ENCODE measurements at places on chromosomes 4 and X. TPM values are rescaled to one million over a fixed set of nuclear protein-coding genes. Genes with fewer than 3 reads are reported as not detected.

DNA sequence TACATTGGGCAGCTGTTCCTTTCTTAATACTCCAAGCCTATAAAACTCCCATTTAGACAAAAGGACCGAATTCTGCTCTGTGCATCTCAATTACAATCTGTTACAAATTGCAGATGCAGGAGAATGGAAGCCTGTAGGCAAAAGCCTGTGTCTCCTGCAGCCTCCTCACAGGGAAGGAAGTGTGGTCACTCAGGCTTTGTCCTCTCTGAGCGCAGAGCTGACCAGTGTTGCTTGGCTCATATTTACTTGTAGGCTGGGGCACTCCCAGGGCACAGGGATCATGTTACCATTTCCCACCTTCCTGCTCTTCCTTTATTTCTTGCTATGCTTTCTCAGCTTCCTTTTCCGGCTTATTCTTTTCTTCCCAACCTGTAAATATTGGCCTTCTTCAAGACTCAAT, 15.7 kb downstream of the SUPT20HL2 start:
- DNase-seq: no peak

GRCh38 chr4:86935566-86935852, 698 bp downstream of the AFF1 start:
- no peak for DNase-seq

GRCh38 chr4:54281054-54281766, 52.1 kb downstream of the PDGFRA start:
- DNase-seq: no peak

DNA sequence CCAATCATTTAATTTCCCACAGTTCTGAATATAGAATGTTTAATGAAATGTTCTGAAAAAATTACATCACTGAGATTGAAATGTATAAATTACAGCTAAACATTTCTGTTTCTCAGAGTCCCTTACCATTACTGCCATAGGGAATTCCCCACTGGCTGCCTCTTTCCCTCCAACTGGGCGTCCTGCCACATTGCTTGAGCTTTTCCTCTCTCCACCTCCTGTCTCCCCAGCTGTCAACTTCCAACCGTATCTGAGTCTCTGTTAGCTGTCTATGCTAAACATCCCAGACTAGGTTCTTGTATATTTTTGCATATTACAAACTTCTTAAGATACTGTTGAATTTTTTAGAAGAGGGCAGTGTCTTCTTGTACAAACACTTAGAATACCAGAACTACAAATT, 407.3 kb upstream of the SLIT2 start:
- DNase-seq: no peak

DNA sequence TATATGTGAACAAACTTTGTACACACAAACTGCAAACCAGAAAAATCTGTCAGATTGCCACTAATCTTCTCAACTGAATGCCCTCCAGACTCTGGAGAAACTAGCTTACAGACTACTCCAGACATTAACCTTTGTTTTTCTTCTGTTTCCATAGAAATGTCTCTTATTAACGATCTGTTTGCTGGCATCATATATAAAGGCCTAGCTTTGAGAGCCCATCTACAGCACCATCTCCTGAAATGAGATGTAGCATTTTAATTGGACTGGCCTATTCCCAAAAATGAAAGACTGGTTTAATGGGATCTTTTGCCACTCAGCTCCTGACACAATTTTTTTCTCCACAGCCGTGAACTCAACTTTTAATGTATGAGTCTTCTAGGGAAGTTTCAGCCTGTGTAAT, 266.0 kb upstream of the IL1RAPL1 start:
- no peak for DNase-seq

DNA sequence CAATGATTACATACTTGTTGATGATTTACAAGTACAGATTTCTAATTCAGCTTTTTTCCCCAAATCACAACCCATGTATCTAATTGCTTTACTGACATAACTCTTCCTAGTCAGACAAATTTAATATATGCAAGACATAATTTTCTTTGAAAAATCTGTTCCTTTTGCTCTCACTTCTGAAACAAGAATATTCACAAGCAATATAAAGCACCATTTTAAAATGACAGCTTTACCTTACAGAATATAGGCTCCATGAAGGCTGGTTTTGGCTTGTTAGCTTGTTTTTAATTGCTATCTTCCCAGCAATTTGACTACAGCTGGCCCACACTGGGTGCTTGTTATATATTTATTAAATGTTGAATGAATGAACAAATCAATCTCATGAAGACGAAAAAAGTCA, 24.5 kb downstream of the GPM6A start:
- DNase-seq: no peak

- DNase-seq: no peak
Measured at GRCh38 chr4:183633476-183634400, 25.2 kb downstream of the RWDD4 start.

DNA sequence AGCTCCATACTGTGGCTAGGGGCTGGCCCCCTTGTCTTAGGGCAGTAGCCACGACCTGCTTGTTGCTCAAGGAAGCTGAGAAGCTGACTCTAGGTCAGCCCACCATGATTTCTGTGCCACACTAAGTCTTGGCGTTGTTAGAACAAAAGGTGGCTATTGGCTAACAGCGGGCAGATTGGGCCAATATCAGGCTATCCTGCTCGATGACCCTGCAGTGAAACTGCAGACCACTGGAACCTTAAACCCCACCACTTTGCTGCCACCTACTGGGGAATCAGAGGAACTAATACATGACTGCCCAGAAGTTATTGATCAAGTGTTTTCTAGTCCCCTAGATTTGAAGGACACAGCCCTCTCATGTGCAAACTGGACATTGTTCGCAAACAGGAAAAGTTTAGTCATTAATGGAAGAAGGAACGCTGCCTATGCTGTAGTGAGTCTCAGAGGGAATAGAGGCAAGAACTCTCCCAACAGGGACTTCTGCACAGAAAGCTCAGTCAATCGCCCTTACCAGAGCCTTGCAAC, 17.0 kb upstream of the PAPSS1 start:
- peak; percentile 40 for DNase-seq

DNA sequence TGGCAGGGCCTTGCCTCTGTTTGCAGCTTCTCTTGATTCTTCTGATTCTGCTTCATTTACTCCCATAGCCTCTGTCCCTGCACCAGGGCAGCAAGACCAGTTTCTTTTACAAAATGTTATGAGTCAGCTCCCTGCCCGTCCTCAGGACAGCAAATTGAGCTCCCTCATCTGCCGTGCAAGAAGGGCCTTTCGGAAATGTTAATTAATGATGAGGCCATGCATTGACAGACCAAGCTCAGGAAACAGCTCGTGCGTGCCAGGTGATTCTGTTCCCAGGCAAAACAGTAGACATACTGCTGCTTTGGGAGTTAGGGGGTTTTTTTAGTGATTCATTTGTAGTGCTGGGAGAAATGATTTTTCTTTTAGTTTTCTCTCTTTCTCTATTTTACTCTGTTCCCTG, 231.7 kb downstream of the FBXW7 start:
- DNase-seq: no peak

- DNase-seq: no peak
Measured at GRCh38 chrX:97027384-97027922, 143.7 kb downstream of the RPA4 start.

GRCh38 chr4:176376032-176376614, 56.4 kb downstream of the SPCS3 start:
- DNase-seq: no peak

GRCh38 chr4:40170588-40170987, 26.2 kb upstream of the RHOH start:
- DNase-seq: no peak

DNA sequence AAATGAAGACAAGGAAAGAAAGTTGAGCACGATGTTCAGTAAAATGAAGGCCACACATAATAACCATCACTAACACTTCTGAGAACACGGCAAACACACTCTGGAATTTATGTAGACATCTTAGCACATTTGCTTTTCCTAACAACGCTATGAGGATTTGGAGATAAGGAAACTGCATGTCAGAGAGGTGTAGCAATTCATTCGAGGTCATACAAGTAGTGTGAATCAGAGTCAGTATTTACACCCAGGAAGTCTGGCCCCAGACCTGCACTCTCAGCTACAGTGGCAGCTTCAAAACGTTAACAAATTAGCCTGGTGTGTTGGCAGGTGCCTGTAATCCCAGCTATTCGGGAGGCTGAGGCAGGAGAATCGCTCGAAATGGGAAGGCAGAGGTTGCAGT, 253.4 kb downstream of the PDGFC start:
- no peak for DNase-seq

- peak; percentile 60 for DNase-seq
Measured at GRCh38 chr4:40238700-40239548, 42.1 kb downstream of the RHOH start.

GRCh38 chr4:14404730-14405129, 597.6 kb upstream of the CPEB2 start:
- no peak for DNase-seq

DNA sequence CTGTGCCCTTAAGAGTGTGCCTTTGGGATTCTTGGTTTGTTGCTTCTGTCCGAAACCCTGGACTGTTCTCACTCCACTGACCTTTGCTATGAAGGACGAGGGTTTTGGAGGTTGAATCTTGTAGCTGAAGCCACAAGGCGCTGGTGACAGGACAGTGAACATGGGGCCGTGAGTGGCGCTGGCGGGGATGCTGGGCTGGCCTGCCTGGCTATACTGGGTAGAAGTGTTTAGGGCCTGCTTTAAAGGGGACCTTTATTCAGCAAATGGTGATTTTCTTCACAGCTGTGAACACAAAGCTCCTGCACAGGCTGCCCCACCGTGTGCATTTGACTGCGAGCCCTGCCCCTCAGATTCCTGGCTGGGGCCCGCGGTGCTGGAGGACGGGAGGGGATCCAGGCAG, 27.1 kb upstream of the TADA2B start:
- no peak for DNase-seq

DNA sequence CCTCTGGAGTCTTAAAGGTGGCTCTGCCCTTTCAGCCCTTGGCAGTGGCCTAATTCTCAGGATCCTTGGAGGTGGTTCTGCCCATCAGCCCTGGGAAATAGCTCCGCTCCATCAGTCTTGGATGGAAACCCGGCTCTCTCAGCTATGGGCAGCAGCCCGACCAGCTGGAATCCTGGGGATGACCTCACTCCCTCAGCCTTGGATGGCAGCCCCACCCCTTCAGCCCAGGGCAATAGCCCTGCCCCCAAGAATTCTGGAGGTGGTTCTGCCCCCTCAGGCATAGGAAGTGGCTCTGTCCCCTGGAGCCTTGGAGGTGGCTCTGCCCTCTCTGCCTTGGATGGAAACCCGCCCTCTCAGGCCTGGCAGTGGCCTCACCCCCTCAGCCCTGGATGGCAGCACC, 127.7 kb downstream of the RBMX2 start:
- DNase-seq: no peak

GRCh38 chrX:148649145-148649795, 148.9 kb downstream of the AFF2 start:
- DNase-seq: no peak

DNA sequence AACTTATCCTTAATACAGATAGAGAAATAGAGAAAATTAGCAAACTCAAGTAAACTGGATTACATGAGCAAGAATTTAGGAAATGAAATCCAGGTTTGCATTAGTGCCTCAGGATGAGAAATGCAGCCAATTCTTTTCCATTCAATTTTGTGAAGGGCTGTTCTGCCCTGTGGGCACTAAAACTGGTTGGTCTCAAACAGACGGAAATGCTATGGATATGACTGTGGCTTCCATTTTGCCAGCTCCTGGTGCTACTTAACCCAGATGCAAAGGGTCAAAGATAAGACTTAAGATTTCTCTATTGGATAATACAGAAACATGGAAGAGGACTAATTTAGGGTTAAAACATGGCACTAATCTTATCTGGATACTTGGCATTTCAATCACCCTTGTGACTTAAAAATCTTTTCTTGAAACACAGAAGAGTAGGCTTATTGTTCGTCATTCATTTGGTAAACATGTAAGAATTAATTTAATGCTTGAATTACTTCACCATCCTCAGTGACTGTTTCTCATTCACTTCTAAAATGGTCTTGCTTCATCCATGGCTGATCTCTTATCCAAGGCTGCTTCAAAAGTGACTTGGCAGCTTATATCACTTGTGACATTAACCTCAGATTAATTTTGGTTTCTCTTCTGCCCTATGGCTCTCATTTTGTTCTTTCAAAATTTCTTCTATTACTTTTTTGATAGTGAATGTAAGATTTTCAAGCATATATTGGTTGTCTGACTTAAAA, 1008.7 kb downstream of the GLUD2 start:
- DNase-seq: no peak

GRCh38 chr4:19039816-19040215, 1018.3 kb upstream of the LCORL start:
- DNase-seq: no peak

GRCh38 chrX:120768681-120769080, 107.0 kb downstream of the CT47B1 start:
- no peak for DNase-seq

GRCh38 chr4:25096981-25097443, 63.2 kb downstream of the SEPSECS start:
- DNase-seq: no peak

DNA sequence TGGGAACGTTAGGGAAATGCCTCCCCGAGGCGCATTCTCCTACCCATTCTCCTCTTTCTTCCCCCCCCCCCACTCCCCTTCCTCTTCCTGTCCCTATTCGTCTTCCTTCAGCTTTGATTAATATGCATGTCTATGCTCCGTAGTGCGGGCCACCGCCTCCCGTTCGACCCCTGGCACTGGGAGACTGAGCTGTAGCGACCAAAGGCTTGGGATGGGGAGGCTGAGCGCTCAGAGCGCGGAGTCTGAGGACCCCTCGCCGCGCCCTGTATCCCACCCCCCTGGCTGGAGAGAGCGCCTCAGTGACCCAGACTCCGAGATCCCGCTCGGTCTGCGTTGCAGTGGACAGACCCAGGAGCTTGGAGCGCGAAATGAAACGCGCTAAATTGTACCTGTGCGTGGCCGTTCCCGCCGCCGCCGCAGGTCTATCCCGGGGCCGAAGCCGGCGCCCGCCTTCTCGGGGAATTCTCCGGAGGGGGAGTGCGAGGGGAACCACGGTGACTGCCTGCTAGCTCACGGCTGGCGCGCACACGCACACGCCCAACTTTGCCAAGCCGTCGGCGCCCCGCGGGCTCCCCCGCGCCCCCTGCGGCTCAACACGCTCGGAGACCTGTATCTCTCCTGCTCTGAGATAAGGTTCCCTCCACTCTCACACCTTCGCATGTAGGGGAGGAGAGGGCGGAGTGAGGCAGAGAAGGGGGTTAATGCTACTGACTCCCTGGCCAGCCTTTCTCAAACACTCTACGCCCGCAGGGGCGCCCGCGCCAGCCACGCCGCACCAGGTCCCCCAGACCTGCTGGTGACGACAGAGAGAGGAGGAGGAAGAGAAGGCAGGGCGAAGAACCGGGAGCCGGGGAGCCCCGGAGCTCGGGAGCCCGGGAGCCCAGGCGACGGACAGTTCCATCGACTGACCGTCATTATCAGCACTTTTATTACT, 1.5 kb upstream of the PTCHD1 start:
- DNase-seq: peak; percentile 22

Gene KCND1
- total RNA-seq: 5.9 TPM

Gene MAP9
- total RNA-seq: 6.3 TPM

Gene UBA1
- 155 TPM for total RNA-seq

Gene MAGEA3
- total RNA-seq: not detected

Gene ZCCHC12
- total RNA-seq: not detected

Gene SOD3
- total RNA-seq: not detected

Gene JCHAIN
- 0.60 TPM for total RNA-seq

Gene GAGE1
- total RNA-seq: not detected

Gene DDIT4L
- total RNA-seq: 0.19 TPM

Gene DGAT2L6
- not detected for total RNA-seq

Gene JAKMIP1
- total RNA-seq: 5.9 TPM

Gene TMPRSS11F
- total RNA-seq: not detected

Gene ASB5
- not detected for total RNA-seq

Gene MGAT4D
- total RNA-seq: not detected

Gene SH3TC1
- 15.7 TPM for total RNA-seq
